ENCODE measurements at places on chromosomes 2 and 18.

GRCh38 chr18:57780706-57781347, 22.3 kb downstream of the ATP8B1 start:
- no peak for DNase-seq

- DNase-seq, result no peak
These were observed 1154.0 kb upstream of the FANCL start for GRCh38 chr2:59395119-59395518.

DNA sequence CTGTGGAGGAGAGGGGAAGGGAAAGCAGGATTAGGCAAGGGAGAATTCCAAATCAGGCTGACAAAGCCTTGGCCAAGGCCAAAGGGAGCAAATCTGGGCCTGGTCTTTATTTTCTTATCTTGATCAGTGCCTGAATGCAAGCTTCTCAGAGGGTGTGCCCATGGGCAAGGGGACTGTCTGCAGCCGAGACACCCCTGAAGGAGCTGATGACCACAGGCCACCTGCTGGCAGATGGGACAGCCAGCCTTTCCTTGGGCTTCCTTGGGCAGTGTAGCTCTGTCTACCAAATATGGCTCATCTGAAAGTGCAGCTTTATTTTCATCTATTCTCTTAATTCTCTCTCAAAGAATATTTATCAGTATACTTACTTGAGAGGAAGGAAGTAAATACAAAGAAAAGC, 117.0 kb downstream of the PKP4 start:
- DNase-seq, result no peak

DNA sequence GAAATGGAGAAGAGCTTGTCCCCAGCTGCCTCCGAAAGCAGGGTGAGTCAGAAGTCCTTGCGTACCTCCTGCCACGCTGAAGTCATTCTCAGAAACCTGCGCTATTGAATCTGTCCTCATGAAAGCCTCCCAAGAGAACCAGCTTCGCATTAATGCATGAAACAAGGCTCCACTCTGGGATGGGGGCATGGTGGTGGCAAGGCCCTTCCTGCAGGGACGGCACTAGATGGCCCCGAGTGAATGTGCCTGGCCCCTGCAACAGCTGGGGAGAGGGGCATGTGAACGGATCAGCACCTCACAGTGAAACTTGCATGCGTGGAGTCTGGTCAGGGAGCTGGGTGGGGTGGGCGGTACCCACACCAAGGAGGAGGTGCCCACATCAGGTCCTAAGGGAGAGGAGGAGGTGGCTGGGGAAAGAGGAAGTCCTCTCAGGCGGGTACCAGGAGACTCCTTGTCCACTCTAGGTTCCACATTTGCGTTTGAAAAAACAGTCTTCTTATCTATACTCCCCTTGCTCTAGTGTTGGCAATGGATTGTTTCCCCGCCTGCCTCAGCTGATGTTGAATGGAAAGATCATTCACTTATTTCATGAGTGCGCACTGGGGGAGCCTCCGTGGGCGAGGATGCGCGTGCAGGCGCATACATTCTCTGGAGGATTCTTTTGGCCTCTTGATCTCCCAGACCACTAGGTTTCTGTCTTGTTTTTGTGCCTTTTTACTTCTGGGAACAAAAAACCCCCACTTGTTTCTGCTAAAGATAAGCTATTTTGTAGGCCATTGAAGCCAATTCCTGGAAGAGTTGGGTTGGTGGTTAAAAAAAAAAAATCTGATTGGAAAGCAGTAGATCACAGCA, 104.7 kb downstream of the KLHL29 start:
- DNase-seq, result no peak

- no peak for DNase-seq
These were observed 479.5 kb downstream of the TNS1 start for GRCh38 chr2:217523286-217523685.

DNA sequence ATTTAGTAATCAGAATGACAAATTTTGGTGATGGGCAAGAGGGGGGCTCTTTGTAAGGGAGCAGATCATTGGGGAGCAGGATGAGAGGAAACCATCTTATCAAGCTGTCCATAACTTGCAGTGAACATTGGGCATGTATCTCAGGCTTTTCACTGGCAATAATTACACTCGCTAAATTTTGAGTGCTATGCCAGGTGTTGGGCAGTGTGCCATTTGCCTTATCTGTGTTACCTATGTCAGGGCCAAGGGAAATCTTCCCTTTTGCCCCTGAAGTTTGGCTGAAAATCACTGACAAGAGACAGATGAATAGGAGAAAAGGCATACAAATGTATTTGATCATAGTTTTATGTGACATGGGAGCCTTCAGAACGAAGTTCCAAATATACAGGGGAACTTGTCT, 39.0 kb downstream of the NOSTRIN start:
- no peak for DNase-seq

- no peak for DNase-seq
These were observed 354.6 kb upstream of the RAB12 start for GRCh38 chr18:8254654-8255053.

GRCh38 chr2:150230004-150230403, 257.5 kb downstream of the RND3 start:
- DNase-seq, result no peak

- peak; percentile 73 for DNase-seq
These were observed 170.0 kb downstream of the DNAH7 start for GRCh38 chr2:195898505-195899191.

DNA sequence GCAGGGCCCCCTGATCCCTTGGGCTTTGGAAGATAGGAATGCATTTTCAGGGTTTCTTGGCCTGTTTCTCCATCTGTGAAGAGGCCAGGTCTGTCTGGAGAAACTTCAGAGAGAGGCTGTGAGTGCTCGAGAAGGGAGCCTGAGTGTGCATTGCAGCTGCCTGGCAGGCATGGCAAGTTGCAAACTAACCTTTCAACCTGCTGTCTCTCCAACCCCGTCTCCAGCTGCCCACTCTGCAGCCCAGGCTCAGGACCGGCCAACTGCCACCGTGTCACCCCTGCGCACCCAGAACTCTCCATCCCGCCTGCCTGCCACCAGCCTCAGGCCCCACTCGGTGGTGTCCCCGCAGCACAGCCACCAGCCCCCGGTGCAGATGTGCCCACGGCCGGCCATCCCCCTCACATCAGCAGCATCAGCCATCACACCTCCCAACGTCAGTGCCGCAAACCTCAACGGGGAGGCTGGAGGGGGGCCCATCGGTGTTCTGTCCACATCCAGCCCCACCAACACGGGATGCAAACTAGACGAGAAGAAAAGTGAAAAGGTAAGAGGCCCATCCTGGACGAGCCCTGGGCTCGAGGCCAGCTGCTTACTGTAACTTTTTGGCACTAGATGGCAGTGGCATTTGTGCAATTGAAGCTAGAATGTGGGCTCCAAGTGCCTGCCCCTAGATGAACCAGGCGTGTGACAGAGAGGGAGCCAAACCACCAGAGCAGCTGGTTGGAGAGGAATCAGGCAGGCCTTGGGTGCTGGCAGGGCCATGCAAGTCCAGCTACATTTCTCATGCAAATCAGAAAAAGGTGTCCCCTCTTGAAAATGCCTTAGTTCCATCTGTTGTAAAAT, 164.6 kb downstream of the SEPTIN10 start:
- DNase-seq, result peak; percentile 17

GRCh38 chr2:37855283-37856041, 69.6 kb upstream of the RMDN2 start:
- no peak for DNase-seq

DNA sequence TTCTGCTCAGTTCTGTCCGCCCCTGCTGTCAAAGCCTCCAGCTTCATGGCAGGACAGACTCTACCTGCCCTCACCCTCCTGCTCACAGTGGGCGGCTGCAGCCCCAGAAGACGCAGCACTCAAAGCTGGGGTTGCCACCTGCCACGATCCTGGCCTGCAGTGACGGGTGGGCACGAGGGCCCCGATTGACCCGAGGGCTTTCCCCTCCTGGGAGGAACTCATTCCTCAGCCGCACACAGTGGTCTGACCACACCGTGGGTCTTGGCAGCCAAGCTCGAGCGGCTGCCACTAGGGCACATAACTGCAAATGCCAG, 47.1 kb downstream of the HS6ST1 start:
- DNase-seq, result no peak

GRCh38 chr2:97997784-97998392, 2.1 kb upstream of the TMEM131 start:
- peak; percentile 27 for DNase-seq

DNA sequence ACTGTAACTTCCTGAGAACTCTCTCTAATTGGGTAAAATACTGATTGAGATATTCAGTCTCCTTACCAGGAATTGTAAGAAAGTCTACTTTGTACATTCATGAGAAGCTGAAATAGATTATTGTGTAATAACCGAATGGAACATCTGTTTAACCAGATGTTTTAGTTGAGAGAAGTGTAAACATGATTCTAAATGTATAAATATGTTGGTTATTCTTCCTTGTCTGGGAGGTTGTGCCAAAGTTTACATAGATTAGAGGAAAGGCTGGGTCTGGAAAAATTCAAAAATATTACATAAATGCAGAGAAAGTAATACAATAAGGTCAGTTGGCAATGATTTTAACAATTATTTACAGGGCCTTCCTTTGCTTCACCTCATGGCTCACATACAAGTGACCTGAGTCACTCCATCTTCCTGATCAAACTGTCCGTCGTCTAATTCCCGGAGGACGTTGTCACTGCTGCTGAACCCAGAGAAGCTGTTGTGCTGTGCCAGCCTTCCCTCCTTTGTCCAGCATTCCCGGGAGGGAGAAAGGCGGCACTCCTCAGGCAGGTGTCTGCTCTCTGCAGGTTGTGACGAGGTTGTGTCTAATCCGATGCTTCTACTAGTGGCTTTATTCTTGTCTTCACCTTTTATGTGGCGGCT, 55.9 kb downstream of the MOB4 start:
- peak; percentile 3 for DNase-seq

GRCh38 chr2:60581433-60582282, 28.2 kb upstream of the BCL11A start:
- peak; percentile 82 for DNase-seq

DNA sequence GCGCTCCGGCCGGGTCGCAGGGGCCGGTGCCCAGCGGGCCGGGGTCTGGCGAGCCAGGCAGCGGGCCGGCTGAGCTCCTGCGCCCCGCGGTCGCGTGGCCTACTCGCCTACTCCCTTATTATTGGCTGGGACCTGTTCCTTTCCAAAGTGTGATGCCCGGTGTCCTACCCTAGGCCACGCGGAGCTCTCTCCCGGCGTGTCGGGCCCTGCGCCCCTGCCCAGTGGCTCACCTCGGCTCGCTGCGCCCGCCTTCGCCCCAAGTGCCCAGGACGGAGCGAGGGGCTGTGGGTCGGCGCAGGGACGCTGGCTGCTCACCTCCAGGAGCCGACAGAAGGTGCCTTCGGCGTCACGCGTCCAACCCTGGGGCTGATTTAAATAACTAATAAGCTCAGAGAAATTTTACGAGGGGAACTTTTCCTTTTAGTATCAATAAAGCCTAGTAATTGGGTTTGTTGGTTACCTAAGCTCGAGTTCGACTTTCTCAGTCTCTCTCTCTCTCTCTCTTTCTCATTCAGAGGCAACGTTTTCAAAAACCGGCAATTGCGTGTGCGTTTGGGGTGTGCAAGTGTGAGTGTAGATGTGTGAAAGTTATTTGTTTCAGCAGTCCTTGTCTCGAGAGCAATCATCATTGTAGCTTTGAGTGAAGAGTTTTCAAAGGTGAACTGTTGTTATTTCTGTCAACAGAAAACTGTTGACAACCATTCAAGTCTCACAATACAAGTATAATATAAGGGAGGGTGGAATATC, 7.0 kb upstream of the SATB2 start:
- DNase-seq, result no peak

DNA sequence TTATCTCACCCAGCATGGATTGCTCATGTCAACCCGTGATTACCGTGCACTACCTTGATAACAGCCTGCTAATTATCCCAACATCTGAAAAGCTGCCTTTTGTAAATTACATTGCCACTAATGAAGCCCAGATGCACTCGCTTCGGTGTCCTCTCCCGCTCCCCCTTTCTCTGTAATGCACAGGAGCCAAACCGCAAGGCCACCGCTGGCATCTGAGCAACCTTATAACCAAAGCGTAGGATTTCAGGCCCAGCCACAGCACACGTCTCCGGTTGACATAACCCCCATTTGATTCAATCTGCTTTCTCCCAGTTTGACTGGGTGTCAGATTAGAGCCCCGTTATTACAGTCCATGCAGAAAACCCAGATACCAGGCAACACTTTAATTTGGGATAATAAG, 341.2 kb downstream of the ALK start:
- no peak for DNase-seq

GRCh38 chr18:35422237-35422636, 45.1 kb upstream of the ZNF396 start:
- DNase-seq, result no peak

DNA sequence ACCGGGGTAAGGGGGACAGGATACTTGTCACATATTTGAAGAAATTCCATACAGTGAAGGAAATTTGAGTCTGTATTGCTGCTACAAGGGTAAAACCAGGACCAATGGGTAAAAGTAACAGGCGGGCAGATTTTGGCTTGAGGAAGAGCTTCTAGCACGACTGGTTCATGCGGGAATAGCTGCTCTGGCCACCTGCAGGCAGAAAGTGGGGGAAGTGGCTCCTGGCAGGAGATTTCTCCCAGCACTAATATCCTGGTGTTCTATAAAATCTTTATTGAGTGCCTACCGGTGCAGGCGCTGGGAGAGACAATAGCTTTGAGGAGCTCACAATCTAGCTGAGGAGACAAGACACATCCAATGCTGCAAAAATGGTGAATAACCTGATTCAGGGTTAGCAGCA, 198.5 kb downstream of the LOXHD1 start:
- DNase-seq, result no peak

- DNase-seq, result no peak
These were observed 27.4 kb upstream of the EIF2AK3 start for GRCh38 chr2:88654714-88655113.

DNA sequence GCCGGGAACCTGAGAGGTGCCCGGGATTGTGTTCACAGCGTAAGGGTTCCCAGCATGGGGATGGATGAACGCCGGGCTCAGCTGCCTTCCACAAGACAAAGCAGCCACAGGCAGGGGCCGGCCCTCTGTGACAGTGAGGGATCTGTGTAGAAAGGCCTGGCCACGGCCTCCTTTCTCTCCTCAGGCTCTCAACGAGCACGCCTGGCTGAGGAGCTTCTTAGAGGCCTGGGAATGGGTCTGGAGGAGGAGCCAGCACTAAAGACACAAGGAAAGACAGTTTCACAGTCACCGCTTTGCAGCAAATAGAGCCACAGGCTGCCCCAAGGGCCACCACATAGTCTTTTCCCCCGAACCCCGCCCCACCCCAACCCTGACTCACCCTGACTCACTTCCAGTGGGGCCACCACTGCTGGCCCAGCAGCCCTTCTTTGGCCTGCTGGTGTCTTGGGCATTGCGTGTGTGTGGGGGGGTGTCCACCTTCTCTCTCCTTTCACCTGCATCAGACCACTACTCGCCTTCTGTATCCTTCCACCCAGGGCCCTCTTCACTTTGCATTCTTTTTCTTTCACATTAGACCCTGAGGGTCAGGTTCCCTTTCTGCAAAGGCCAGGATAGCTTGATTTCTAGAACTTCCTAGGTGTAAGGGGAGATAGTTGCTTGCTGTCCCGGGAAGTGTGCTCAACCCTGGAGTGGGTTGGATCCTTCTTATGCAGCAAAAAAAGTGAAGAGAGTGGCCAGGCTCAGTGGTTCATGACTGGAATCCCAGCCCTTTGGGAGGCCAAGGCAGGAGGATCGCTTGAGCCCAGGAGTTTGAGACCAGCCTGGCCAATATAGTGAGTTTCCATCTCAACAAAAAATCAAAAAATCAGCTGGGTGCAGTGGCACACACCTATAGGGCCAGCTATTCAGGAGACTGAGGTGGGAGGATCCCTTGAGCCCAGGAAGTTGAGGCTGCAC, 19.3 kb upstream of the HPCAL1 start:
- DNase-seq, result no peak

GRCh38 chr2:134926231-134926931, 7.8 kb downstream of the CCNT2 start:
- DNase-seq, result no peak

All from NCI-H2171 (cell line).